ENCODE measurements at places on chromosomes 6 and 20.

GRCh38 chr6:35310265-35310831, 12.7 kb downstream of the DEF6 start:
- no peak for DNase-seq

GRCh38 chr6:107116328-107116892, 1.1 kb upstream of the BEND3 start:
- no peak for DNase-seq

DNA sequence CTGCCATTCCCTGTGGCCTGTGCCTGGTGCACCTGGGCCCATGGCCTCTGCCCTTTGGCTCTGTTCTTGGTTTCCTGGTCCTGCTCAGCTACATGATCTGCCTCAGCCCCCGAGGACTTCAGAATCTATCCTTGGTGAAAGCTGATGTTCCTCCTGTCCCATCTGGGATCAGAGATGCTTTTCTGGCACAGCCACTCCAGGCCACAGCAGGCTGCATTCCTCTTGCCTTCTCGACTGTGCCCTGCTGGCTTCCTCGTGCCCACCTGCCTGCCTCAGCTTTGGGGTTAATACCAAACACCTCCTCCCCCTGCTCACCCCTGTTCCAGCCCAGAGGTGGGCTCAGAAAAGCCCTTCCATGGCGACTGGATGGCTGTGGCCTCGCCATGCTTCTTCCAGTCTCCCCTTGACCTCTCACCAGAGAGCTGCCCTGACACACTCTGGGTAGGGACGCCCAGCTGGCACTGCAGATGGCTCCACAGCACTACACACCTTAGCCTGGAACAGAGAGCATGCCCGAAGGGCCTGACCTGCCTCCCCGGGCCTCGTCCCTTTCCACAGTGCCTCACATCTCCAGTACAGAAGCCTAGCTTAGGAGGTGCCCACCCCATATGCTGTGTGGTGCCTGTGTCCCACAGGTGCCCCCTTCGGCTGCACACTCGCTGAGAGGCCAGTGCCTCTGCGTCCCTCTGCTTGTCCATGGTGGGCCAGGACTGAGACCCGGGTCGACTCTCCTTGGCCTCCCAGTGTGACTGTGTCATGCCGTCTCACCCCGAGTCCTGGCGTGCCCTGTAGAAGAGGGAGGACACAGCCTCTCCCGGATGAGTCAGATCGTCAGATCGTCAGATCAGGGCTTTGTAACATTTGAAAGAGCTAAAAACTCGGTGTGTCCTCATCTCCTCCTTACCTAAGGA, 148.8 kb downstream of the DTNBP1 start:
- no peak for DNase-seq

DNA sequence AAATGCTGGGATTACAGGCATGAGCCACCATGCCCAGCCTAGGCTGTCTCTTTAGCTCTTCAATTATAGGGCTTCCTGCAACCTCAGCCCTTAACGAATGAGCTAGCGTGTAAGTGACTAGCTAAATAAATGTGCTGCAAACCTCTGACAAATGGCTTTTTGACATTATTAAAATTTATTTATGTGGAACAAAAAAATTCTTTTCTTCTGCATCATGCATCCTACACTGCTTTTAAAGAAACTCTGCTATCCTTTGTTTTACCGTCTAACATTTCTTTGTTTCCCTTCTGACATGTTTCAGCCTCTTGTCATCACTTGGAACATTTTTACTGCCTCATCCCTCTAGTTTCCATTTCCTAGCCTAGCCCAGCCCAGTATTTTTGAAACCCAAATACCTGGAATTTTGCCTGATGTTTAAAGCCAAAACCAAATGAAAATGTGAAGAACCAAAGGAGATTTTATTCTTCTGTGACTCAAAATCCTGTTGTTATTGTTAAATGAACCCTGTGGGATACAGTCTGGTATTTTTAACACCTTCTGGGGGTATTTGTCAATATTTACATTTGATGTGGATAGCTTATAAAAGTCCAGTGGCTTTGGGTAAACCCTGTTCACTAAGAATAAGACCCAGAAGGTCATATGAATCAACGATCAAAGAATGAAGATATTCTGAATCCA, 9.5 kb downstream of the NT5E start:
- no peak for DNase-seq

DNA sequence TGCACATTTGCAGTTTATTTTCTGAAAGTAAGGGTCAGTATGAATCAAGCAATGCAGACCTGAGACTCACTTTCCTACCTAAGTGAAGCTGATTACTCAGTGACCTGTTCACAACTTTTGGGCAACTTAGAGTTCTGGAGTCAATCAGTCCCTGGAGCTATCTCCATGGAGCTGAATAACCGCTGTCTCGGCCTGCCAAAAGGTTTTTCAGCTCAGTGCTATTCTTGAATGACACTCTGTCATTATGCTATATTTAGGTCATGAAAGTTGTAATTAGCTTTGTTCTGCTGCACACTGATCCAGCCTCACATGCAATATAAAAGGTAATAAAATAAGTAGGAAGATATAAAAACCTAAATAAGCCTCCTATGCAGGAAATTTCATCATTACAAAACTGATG, 356.0 kb downstream of the BMP2 start:
- no peak for DNase-seq

DNA sequence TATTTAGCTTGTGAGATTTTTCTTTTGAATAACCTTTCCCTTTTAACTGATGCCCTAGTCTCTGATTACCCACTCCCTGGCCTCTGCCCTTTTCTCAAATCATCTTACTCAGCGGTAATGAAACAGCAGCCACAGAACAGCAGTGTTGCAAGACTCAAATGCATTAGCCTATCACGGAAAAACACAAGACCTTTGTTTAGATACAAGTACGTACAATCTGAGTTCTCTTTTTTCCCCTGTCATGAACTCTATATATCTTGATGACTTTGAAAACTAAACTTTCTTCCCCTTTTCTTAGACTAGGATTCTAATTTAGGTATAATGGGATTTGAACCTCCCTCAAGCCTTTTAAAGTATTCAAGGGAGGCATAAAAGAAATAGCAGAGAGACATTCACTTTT, 1034.9 kb downstream of the EYS start:
- DNase-seq: no peak

- no peak for DNase-seq
Observed at GRCh38 chr6:56756219-56756789, 113.6 kb upstream of the DST start.
